ENCODE measurements at places on chromosomes 4 and X.

- no peak for DNase-seq
These were observed 15.4 kb downstream of the ANXA3 start for GRCh38 chr4:78566834-78567499.

- DNase-seq, result no peak
These were observed 52.2 kb downstream of the SMIM20 start for GRCh38 chr4:25966171-25966570.

- no peak for DNase-seq
These were observed 45.6 kb upstream of the GRIA3 start for GRCh38 chrX:123138473-123138872.

DNA sequence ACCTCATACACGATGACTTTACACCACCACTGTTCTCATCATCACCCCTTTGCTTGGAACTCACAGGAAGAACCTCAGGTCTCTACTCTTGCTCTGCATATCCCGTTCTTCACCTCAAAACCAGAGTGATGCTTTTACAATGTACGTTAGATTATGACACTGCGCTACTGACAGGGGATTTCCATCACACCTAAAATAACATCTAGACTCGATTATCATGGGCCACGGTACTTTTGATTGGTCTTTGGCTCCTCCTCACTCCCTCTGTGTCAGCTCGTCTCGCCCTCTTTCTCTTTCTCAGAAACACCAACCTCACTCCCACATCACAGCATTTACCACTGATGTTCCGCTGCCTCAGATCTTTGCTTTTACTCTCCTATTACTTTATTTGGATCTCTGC is 172.4 kb downstream of the TLL1 start:
- DNase-seq, result peak; percentile 11

GRCh38 chr4:157045507-157046127 is 30.3 kb upstream of the GLRB start:
- peak; percentile 43 for DNase-seq

DNA sequence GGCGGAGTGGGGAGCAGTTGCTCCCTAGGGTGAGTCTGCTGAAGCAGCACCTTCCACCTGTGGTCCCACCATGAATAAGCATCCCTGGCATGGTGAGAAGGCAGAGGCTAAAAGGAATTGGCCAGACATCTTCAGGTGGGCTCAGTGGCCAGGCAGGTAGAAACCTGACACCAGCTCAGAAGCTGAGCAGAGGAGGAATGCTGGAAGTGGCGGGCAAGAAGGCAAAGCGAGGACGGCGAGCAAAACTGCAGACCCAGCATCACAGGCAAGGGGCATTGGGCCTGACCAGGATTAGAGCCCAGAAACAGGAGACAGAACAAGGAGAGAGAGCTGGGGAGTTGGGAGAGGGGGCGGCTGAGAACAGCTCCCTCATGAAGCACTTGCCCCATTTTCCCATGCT is 25.3 kb downstream of the TSC22D3 start:
- DNase-seq, result no peak

DNA sequence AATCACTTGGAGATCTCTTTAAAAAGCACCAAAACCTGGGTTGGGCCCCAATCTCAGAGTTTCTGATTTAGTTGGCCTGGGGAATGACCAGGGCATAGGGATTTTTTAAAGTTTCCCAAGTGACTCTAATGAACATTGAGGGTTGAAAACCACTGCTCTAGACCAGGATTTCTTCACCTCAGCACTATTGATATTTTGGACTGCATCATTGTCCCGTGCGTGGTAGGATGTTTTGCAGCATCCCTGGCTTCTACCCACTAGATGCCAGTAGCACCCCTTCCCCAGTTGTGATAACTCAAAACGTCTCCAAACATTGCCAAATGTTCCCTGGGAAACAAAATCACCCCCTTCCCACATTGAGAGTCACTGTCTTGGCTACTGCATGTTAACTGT is 61.8 kb downstream of the ATXN3L start:
- DNase-seq, result no peak

DNA sequence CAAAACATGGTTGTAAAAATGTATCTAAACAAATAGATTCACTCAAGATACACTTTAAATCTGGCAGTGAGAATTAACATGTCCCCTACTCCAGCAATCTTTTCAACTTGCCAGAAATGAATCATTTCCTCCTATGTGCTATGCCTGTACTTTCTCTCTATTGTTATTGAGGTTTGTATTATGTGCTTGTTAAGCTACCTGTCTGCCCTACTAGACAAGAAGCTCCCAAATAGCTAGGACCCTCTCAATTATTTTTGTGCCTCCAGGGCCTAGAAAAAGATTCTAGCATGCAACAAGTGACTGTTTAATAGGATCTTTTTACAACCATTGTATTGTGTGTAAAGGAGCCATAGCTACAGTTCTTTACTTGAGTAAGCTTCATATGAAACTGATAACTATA is 3.5 kb upstream of the SAP30 start:
- DNase-seq, result peak; percentile 28

GRCh38 chr4:15436513-15436912 is 8.7 kb downstream of the C1QTNF7 start:
- no peak for DNase-seq

GRCh38 chrX:69050051-69050765 is 115.0 kb downstream of the PJA1 start:
- no peak for DNase-seq

GRCh38 chrX:17046478-17047097 is 100.1 kb downstream of the REPS2 start:
- peak; percentile 43 for DNase-seq

- DNase-seq, result no peak
These were observed 28.9 kb downstream of the SNX25 start for GRCh38 chr4:185238215-185238681.

GRCh38 chr4:30256116-30256832 is 463.9 kb upstream of the PCDH7 start:
- DNase-seq, result no peak

DNA sequence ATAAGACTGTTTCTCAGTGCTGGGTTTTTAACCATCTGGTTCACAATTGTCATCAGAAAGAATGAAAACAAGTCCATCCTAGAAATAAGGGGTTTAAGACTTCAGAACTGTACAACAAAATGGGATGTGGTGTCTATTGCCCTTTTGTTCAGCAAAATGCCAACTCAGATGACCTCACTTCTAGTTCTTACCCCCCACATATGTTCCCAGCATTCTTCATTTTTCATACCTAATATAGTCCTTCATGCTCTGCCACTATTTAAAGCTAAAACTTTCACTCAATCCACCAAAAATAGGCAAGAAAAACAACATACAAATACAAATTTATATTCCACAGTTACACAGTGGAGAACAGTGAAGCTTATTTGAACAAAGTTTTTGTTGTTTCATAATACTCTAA is 111.4 kb downstream of the SORBS2 start:
- no peak for DNase-seq

GRCh38 chr4:92012899-92013867 is 290.6 kb upstream of the GRID2 start:
- DNase-seq, result no peak

DNA sequence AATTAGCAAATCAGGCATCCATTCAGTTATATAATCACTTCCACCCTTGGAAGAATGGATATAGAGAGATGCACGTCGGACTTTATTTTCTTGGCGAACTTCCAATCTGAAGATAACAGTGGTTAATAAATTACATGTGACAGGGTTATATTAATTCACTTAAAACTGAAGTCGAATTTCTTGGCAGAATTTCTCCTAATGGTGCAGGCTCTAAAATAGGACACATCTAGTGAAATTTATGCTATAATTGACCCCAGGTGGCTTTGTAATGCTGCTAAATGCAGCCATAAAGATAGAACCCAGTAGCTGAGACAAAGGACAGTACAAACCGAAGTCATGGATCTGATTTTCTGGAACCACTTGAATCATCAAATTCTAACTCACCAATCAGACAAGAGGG is 20.8 kb upstream of the SLC10A4 start:
- no peak for DNase-seq

- DNase-seq, result no peak
These were observed 68.7 kb downstream of the MGST2 start for GRCh38 chr4:139734201-139734874.

- DNase-seq, result no peak
These were observed 153.9 kb upstream of the TENM3 start for GRCh38 chr4:182089326-182089725.

DNA sequence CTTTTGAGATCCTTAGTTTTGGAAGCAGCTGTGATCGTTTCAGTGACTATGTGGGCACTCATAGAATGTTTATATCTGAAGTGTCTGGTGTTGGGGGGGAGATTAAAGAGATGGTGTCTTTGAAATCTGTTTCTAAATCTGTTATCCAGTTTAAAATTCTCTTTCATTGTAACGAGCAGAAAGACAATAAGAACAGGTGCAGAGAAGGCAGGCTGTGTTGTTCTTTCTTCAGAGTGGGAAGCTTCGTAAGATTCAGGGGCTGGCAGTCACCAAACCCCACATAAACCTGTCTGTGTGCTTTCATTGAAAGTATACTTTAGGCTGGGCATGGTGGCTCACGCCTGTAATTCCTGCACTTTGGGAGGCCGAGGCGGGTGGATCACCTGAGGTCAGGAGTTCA is 16.3 kb upstream of the DHRSX start:
- DNase-seq, result no peak

DNA sequence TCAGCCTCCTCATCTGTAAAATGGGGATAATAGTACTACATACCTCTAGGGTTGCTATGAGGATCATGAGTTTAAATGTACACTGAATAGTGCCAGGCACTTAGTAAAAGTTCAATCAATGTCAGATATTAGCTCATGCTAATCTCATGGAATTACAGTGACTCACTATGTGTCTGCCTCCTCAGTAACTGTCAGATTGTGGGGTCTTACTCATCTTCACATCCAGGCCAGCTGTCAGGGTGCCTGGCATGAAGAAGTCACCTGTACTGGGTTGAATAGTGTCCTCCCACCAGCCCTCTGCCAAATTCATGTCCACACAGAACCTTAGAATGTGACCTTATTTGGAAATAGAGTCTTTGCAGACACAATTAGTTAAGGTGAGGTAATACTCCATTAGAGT is 54.3 kb upstream of the STIM2 start:
- no peak for DNase-seq

DNA sequence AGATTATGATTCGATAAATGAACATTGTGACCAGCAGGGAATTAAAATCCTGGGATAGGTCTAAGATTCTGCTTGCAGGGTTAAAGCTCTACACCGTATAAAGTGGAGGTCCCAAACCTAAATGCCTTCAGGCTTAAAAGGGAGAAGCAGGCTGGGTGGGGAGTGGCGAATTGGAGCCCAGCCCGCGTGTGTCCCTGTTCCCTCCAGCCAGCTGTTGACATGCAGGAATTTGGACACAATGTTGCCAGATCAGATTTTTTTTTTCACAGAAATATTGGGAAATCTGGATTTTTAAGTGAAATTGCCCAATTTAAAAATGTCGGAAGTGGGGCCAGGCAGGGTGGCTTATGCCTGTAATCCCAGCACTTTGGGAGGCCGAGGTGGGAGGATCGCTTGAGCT is 60.5 kb downstream of the ELF4 start:
- no peak for DNase-seq

DNA sequence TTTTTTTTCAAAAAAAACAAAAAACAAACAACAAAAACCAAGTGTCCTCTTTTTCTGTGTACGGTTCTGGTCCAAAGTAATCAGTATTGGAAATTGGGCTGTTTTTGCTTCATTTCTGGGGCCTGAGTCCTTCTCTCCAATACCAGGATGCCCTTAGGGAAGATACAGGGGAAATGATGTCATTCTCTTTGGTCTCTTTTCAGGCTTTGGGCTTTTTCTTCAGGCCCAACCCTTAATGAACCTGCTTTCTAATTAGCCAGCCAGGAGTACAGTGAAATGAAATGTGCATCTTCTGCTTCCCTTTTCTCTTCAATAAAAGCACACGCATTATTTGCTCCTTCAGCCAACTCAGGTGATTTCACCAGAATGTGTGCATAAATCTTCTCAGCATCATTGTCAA is 52.6 kb upstream of the RBPJ start:
- DNase-seq, result no peak

DNA sequence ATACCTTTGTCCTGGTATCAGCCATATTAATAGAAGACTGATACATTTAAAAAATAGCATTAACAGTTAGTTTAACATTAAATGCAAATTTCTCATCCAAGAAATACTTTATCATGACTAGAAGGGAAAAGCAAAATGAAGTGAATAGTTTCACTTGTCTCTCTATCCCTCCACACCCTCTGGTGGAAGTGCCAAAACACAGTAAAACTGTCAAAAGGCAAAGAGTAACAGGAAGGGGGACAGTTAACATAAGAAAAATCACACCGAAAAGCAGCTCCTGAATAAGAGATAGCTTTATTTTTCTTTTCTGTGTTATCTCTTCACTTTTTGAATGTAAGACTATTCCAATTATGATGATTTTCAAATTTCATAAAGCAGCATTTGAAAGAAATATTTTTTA is 187.2 kb downstream of the FBXW7 start:
- no peak for DNase-seq

DNA sequence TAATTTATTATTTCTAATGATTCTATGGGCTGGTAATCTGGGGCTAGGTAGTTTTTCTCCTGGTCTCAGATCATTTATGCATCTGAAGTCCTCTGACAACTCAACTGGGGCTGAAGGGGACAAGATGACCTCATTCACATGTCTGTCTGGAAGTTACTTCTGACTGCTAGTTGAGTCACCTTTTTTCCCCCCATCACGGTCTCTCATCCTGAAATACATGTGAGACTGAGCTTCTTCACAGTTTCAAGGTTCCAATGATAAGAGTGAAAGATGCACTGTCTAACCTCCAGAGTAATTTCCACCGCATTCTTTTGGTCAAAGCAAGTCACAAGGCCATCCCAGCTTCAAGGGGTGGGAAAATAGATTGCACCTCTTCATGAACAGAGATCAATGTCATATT is 356.7 kb upstream of the RPS6KA3 start:
- no peak for DNase-seq

DNA sequence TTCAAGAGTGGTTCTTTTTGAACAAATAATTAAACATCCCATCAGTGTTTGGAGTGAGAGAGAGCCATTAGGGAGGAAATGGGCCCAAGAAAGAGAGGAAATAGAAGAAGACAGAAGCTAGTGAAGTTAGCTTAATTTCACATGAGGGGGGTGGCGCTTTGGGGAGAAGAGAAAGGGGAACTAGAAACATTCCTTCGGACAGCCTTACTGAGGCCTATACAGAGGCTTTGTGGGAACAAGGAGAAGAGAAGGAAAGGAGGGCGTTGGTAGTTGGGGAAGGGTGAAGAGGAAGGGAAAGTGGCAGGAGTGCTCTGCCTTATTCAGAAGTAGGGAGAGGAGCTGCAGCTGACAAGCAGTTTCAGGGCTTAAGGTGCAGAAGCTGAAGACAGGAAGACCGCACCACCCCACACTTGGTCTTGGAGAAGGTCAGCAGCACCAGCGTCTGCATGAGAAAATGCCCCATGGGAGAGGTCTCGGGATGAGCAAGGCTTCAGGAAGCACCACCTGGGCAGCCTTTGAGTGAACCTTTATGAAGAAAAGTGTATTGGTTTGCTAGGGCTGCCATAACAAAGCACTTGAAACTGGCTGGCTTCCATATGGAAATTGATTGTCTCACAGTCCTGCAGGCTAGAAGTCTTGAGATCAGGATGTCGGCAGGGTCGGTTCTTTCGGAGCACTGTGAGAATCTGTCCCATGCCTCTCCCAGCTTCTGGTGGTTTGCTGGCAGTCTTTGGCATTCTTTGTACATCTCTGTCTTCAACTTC is 85.1 kb downstream of the KIT start:
- DNase-seq, result no peak

- peak; percentile 87 for DNase-seq
These were observed 478 bp upstream of the PLXNA3 start for GRCh38 chrX:154457491-154458115.

Data from GM13976 (cell line).